HFF-Myc (cell line): ENCODE measurements at places on chromosomes 16 and 17.

DNA sequence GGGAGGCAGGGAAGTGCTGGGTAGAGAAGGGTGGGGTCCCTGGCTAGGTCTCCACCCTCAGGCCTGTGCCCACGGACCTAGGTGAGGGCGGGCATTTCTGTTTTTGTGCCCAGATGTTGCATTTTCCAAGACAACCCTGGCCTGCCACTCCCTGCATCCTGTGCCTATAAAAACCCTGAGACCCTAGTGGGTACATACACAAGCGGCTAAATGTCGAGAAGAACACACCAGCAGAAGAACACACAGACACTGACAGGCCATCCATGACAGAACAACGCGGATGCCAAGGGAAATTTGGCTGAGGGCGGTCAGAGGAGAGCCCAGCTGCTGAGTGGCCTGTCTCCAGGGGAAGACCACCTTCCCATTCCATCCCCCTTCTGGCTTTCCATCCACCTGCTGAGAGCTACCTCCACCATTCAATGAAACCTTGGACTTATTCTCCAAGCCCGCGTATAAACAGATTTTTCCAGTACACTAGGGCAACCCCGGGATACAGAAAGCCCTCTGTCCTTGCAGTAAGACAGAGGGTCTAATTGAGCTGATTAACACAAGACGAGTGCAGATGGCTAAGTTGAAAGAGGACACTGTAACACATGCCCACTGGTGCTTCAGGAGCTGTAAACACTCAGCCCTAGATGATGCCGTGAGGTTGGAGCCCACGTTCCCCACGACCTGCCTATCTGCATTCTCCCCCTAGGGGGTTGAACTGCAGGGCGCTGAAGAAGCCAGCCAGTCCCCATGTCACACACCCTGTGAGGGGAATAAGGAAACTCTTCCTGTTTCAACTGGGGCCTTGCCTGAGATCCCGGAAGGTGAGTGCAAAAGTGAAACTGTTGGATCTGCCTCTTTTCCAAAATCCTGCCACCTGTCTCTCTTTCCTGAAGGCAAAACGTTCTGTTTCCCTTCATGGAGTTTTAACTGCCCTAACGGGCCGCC lies 147.2 kb upstream of the COX10 start:
- DNase-seq: no peak

DNA sequence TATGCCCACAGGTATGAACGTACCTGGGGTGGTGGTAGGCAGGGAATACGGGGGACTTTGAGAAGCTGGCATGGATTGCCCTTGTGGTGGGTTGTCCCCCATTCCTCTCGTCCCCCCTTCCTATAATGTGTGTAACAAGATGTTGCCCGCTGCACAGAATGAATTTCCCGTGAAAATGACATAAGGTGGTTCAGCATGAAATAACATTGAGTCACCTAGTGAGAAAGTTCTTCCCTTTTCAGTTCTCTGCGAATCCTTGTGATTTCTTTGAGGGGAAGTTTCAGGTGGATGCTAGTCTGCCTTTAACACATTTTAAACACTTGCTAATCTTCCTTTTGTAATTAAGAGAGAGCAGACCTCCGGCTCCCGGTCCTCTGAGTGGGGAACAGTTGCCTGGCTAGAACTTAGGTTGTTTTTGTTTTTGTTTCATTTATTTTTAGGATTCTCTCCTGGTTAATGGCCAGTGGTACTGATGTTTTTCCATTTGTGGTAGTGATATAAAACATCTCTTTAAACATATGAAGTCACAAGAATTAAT lies 58.9 kb downstream of the RAP1GAP2 start:
- no peak for DNase-seq

DNA sequence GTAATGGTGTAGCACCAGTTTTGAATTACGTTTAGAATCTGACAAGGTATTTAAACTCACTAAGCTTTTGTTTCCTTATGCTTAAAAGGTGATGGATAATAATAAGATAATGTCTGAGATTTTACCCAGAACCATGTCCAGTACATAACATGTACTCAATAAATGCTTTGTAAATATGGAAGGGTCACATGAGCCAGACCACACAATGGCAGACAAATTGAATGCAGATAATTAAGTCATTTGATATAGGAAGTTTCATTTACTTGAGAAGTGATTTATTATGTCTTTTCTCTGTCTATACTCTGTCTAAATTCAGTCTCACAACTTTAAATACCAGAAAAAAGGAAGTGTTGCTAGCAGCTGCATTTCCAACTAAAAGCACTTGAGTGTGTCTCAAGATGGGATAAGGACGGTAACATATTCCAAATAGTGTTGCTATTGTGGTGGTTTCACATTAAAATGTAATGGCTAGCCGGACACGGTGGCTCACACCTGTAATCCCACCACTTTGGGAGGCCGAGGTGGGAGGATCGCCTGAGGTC lies 52.5 kb upstream of the DHX40 start:
- no peak for DNase-seq

DNA sequence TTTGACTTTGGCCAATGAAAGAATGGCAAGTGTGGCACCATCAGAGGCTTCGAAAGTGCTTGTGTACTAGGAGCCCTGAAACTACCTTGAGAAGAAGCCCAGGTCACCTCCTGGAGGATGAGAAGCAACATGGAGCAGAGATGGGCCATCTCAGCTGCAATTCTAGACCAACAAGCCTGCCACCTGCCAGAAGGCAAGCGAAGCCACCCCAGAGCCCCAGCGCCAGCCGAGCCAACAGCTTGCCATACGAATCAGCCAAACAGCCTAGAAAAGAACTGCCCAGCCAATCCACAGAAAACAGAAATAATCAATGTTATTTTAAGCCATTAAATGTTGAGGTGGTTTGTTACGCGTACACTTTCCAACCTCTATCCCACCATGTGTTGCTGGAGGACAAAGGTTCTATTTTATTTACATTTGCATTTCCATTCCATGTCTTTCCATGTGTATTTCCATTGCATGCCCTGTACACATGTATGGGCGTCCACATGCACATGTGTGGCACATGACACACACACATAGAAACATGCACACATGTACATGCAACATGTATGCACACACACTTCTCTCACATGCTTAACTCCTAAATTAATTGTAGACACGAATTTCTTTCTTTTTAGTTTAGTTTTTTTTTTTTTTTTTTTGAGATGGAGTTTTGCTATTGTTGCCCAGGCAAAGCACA lies 144.3 kb upstream of the TNRC6C start:
- no peak for DNase-seq

DNA sequence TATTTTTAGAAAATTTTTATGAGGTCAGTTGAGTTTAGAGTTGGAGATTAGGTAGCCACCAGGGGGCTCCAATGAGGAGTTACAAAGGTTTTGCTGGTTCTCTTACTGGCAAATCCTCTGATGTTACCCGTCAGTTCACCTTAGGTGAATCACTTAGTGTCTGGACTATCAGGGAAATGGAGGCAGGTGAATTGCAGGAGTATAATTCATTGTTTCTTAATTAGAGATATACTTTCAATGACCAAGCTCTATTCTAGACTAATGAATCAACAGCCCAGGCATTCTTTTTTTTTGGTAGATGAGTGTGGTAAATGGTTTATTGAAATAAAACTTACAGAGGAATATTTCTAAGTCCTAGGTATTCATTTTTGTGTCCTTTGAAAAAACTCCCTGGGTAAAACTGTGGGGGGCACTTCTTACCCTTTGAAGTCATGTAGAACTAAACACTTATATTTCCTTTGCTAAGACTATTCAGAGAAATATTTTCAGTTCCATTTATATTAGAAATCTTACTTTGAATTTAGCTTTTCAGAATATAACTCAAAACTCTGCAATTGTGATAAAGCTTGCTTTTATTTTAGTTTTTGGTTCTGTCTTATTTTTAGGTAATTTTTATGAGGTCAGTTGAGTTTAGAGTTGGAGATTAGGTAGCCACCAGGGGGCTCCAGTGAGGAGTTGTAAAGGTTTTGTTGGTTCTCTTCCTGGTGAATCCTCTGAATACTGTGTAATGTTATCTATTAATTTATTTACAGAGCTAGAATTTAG lies 17.7 kb downstream of the PSMD11 start:
- no peak for DNase-seq

DNA sequence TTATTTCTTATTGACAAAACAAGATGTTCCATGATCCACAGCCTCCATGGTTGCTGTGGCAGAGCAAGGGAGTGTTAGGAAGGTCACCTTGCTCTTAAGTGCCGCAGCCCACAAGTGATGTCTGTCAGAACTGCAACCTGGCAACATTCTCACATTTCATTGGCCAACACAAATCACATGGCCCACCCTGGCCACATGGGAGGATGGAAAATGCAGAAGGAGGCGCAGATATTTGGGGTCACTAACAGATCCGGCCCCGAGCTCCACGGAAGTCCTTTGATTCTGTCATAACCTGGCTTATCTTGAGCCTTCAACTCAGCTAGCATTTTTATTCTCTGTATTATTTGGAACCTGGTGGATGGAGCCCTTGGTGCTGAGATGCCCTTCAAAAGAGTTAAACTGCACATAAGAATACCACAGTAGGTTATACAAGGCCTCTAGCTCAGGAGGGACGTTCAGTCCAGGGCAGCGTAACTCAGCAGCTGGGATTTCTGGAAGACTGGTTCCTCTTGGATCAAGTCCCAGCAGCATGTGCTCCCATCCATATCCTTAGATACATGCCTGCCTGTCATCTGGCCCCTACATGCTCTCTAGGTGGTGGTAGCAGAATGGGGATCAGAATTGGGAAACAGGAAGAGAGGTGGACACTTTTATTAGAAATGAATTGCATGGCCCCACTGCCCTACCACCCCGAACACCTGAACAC lies 508.1 kb downstream of the HAPSTR1 start:
- no peak for DNase-seq

GRCh38 chr17:35900708-35901480 lies 20.7 kb upstream of the CCL5 start:
- DNase-seq: no peak

DNA sequence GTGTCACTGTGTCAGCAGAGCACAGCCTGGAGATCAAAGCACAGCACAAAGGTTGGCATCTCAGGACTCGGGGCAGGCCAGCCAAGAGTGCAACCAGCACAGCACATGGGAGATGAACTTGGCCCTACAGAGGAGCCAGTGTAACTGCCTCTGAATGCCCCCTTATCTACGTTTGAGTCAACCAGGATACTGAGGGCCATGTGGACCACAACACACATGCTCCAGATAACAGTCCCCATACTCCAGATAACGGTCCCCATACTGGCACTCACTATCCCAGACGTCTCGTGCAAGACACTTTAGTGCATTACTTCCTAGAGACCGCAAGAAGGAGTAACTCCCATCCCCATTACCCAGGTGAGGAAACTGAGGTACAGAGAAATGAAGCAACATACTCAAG lies 88.2 kb downstream of the XYLT1 start:
- no peak for DNase-seq

GRCh38 chr17:38741921-38742410 lies 6.2 kb downstream of the PCGF2 start:
- no peak for DNase-seq

DNA sequence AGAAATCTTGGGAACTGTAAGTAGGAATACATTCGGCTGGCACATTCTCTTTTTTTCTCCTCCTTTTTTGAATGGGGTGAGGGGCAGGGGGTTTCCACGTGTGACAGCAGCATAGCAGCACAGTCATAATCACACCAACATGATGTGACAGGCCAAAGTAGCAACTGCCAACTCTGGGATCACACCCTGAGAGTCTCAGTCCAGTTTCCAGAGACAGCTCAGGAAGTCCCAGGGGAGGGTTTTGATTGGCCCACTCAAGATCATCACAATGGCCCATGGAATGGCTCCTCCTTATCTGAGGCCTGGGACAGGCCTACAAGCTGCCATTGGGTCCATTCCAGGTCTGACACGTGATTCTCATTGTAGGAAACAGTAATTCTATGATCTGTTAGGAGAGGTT lies 207.1 kb upstream of the ASIC2 start:
- no peak for DNase-seq

GRCh38 chr16:65222536-65222935 lies 100.7 kb upstream of the CDH11 start:
- no peak for DNase-seq

DNA sequence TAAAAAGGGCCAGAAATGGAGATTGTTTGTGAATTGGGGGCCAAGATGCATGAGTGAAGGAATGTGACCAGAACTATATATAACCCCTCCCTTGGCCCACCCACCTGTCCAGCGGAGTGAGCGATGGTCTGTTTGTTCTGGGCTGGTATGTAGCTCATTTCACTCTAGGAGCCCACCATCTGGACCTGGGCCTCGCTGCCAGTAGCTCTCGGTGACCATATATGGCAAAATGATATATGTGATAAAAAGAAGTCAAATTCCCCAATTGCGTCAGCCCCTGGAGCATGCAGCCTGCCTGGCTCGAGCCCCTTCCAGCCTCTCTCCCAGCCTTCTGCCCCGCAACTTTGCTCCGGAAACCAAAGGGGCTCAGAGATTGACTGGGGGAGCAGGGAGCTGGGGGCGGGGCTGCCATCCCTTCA lies 47.3 kb downstream of the CCDC42 start:
- peak; percentile 77 for DNase-seq

DNA sequence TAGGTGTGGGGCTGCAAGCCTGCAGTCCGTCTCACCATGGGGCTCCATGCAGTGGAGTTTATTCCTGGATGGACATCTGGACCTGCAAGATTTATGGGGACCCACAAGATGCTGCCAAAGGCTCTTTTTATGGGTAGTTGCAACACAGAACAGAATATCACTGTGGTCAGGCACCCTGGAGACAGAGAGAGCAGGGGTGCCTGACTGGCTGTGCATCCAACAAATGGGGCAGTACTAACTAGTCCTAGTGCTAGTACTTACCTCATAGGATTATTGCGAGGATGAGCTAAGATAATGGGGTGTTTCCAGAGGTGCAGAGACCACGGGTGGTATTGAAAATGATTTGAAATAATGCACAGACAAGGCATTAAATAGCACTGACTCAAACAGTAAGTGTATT lies 42.4 kb upstream of the MMP2 start:
- no peak for DNase-seq

- no peak for DNase-seq
Measured at GRCh38 chr16:30104492-30104891, 8.5 kb upstream of the YPEL3 start.

- DNase-seq: peak; percentile 66
Measured at GRCh38 chr17:37047631-37048104, 98.9 kb downstream of the AATF start.

GRCh38 chr17:45150911-45151809 lies 2.9 kb downstream of the HEXIM1 start:
- no peak for DNase-seq
